ENCODE measurements at places on chromosomes 1 and 21.

- no peak for DNase-seq
Observed at GRCh38 chr1:11610629-11611180, 43.5 kb downstream of the FBXO2 start.

GRCh38 chr1:100028765-100029164, 59.0 kb downstream of the SLC35A3 start:
- peak; percentile 65 for DNase-seq

GRCh38 chr1:42118125-42118524, 35.1 kb upstream of the GUCA2B start:
- no peak for DNase-seq

DNA sequence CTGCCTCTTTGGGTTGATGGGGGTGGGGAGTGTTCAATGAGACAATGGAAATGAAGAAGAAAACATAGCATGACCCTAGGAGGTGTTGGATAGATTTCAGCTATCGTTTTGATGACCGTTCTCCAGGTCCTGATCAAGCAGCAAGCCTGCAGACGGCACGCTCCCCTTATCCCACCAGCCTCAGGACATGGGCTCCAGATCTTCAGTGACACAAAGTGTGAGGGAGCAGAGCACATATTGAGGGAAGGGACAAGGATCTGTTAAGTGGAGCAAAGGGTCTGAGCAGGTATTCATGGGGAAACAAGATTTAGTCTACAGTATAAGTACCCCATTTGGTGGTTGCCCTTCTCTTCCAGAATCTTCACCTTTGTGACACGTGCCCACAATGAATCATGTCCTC, 4.7 kb downstream of the SPRR5 start:
- no peak for DNase-seq

- no peak for DNase-seq
Observed at GRCh38 chr1:233189526-233189925, 106.0 kb downstream of the PCNX2 start.

- DNase-seq: peak; percentile 22
Observed at GRCh38 chr21:33109574-33110339, 39.8 kb downstream of the OLIG1 start.

DNA sequence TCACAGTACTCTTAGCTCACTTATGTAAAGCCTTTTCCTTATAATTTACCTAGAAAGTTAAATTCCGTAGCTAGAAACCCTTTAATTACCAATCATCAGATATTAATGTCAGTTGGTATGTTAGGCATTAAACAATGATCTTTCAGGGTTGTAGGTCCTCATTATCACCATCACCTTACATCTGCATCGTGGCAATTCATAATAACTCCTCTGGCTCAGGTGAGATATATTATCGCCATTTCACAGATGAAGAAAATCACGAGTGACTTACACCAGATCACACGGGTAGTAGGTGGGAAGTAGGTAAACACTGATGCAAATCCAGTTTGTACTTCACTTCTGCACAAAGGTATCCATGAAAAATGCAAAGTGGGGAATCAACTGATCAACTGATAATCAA, 639 bp downstream of the NUP133 start:
- DNase-seq: no peak

DNA sequence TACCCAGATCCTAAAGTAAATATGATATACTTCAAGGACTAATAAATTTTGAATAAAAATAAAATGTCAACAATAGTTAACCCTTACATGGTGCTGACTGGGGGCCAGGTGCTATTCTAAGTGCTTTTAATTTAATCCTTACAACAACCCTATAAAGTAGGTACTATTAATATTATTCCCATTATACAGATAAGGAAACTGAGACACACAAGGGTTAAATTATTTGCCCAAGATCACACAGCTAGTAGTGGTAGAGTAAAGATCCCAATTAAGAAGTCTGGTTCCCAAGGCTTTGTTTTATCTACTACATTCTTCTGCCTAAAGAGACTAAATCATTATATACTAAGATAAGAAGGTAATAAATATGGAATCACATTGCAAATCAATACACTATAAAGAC, 34.2 kb downstream of the SYNJ1 start:
- DNase-seq: no peak

GRCh38 chr1:98421085-98421435, 240.5 kb upstream of the SNX7 start:
- DNase-seq: no peak

GRCh38 chr1:212454741-212455140, 22.0 kb downstream of the NENF start:
- DNase-seq: no peak

DNA sequence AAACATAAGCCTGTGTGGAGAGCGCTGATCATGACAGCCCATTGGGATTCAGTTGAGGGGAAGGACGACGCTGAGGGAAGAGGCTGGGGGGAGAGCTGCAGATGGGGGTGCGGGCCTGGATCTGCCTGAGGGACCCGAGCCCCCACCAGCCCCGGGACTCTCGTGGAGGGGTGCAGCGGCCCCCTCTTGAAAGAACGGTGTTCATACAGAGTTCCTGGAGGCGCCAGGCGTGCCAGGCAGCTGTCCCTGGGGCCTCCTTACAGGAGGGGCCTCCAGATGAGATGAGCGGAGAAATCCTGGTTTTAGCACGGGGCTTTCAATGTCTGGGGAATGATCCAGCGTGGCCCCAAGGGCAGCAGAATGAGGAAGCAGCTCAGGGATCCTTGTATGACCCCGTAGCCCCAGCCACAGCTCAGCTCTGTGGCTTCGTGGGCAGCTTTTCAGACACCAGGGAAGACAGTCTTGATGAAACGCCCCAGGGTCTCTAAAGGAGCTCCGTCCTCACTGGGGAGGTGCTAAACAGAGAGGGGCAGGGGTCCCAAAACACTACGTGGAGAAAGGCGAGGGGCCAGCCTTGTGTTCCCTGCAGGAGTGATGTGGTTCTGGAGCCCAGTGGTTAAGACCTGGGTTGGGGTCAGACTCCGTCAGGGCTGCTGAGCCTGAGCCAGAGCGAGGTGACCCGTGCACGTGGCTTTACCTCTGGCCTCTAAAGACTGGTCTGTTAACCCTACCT, 7.2 kb upstream of the DSCAM start:
- no peak for DNase-seq

- no peak for DNase-seq
Observed at GRCh38 chr1:232662910-232663309, 33.0 kb upstream of the SIPA1L2 start.

- DNase-seq: no peak
Observed at GRCh38 chr1:208939537-208940085, 643.9 kb upstream of the CAMK1G start.

- DNase-seq: peak; percentile 96
Observed at GRCh38 chr1:155261852-155262673, at the start of gene SCAMP3. TSS of gene SCAMP3 (minus strand) at chr1:155262360. CDS start at chr1:155262151, 209 bp downstream.

DNA sequence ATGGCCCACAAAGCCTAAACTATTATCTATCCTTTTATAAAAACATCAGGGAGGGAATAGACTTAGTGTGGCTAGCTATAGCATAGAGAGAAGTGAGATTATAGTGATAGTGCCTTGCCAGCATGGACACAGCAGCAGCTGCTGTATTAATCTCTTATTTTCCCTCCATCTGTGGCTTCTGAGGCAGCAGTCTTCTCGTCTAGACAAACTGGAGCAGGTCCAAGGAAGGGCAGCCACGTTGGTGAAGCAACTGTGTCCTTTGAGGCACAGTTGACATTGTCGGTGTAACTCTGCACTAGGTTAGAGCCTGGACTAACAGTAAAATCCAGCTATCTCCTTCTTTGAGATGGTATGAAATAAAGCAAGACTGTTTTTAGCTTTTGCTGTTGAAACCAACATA, 131.3 kb downstream of the CACHD1 start:
- no peak for DNase-seq

DNA sequence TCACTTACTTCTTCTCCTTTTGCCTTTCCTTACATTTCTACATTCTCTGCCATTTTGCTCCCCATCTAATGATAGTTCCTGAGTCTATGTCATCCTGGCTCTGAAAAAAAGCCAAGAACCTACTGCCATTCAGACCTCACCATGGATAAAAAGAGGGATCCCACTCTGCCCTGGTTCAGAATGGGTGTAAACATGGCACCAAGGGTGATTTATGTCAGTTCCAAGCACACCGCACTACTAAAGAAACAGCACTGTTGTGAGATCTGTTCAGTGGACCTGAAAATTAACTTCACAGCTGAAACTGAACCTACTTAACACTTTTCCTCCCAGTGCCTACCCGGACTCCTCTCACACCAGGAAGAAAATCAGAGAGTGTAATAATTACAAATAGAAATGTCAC, 72.3 kb upstream of the NTPCR start:
- no peak for DNase-seq

- no peak for DNase-seq
Observed at GRCh38 chr21:32425628-32426027, 13.1 kb downstream of the EVA1C start.

DNA sequence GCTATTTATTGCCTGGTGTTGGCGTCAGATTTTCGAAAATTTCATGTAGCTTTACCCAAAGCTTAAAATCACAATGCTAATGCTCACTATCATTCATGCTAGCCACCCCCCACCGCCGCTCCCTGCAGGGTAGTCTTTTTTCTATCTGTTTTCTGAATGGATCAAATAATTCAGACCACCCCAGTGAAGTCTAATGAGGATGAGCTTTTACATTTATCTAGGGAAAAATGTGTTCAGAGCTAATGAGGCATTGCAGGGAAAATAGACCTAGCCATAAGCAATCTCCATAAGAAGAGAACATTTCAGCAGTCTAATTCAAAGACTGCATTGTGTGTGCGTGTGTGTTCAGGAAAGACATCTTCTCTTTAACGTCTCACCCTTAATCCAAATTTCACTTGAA, 533.0 kb upstream of the PRMT6 start:
- DNase-seq: no peak

GRCh38 chr1:36109041-36109679, 15.9 kb downstream of the COL8A2 start:
- peak; percentile 42 for DNase-seq

- DNase-seq: no peak
Observed at GRCh38 chr1:8439015-8439702, 121.2 kb downstream of the SLC45A1 start.

DNA sequence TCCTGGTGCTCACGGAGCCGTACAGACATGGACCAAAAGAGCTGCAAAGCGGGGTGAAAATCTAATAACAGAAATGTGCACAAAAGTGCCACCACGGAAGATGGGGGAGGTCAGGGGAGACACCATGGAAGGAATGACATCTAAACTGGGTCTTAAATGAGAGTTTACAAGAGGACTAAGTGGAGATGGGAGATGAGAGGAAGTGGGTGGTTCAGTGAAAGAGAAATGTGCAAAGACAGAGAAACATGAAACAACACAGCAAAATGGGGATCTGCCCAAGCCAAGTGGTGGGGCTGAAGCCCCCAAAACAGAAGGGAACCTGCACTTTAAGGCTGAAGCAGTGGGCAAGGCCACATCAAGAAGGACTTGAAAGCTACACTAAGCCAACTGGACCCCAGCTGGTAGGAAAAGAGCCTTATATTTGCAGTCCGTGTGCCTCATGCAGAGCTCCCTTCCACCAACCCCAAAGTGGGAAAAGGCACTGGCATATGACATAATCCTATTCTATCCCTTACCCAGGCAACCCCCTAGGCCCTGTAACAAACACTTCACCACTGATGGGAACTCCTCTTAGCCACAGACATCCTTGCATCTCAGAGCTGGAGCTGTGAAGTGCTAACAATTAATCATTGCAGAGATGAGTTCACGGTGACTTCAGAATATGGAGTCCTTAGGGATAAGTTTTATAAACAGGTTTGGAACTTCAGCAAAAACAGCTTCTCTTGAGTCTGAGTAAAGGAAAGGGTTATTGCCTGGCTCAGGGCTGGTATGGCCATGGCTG, 198.6 kb upstream of the EDN2 start:
- DNase-seq: no peak

- peak; percentile 50 for DNase-seq
Observed at GRCh38 chr1:184753608-184754475, 816 bp downstream of the EDEM3 start.

DNA sequence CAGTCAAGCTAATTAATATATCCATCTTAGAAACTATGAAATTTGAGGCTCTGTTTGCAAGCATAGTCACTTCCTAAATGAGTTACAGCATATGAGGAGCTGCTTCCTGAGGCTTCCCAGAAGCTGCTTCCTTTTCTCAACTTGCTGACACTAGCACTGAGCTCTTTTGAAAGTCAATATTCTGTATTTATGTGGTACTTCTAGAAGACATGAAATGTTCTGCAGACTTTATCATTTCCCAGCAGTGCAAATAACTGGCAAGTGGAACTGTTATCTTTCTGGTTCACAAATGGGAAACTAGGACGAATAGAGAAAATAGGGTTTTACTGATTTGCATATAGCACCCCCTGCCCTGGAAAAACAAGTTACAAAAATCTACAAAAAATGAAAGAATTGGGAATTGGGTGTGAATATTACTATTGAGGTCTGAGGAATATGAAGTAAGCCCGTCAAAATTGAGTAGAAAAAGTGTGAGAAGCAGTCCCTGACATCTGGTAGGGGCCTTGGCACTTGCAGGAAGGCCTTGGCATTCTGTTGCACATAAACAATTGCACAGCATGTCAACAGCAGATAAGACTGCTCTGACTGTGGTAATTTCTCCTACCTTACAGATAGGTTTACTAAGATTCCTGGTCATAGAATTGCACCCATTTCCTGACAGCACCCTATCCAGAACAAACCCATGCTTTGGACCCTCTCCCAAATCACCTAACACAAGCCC, 7.1 kb downstream of the GIPC2 start:
- DNase-seq: no peak

- DNase-seq: no peak
Observed at GRCh38 chr1:232421143-232421796, 208.7 kb downstream of the SIPA1L2 start.

GRCh38 chr1:49060766-49061165, 284.1 kb upstream of the BEND5 start:
- DNase-seq: no peak

- no peak for DNase-seq
Observed at GRCh38 chr1:25641931-25642573, 25.5 kb downstream of the MAN1C1 start.

GRCh38 chr1:242201090-242201489, 202.2 kb upstream of the MAP1LC3C start:
- no peak for DNase-seq

GRCh38 chr1:218317061-218317460, 28.1 kb upstream of the TGFB2 start:
- DNase-seq: no peak
